ENCODE measurements at places on chromosomes 12 and 14.

DNA sequence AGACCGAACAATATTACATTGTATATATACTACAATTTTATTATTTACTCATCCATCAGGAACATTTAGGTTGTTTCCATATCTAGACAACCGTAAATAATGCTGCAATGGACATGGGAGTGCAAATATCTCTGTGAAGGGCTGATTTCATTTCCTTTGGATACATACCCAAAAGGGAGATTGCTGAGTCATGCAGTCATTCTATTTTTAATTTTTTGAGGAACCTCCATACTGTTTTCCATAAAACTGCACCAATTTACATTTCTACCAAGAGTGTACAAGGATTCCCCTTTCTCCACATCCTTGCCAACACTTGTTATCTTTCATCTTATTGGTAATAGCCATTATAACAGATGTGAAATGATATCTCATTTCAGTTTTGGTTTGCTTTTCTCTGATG is 84.7 kb downstream of the SLC41A2 start:
- DNase-seq: no peak

GRCh38 chr14:70096866-70097265 is 91.9 kb downstream of the SLC8A3 start:
- DNase-seq: no peak

DNA sequence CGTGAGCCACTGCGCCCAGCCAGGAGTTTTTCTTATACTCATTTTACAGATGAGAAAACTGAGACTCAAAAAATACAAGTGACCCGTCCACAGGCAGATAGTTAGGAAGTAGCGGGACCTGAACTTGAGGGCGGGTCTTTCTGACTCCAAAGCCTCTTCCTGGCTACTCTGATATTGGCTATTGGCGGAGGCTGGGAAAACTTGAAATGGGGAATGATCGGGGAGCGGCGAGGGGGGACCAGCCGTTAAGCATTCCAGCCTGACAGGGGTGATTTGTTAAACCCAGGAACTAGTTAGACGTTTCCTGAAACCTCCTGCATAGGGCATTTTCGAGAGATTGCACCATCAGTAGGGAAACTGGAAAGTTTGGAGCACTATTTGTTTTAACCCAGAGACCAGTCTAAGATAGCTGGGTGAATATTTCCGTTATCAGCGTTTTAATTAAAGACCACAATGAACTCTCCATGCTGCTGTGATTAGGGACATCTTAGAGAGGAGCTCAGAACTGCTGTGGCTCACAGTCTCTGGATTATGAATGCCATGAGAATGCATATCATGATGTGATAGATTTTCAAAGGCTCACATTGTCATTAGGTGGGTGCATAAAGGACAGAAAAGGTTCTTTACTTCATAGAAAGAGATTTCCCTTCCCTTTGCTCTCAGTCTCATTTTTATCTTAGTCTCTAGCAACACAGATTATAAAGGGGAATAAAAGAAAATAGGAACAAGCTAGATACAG is 2.5 kb downstream of the NR1H4 start:
- DNase-seq: no peak

DNA sequence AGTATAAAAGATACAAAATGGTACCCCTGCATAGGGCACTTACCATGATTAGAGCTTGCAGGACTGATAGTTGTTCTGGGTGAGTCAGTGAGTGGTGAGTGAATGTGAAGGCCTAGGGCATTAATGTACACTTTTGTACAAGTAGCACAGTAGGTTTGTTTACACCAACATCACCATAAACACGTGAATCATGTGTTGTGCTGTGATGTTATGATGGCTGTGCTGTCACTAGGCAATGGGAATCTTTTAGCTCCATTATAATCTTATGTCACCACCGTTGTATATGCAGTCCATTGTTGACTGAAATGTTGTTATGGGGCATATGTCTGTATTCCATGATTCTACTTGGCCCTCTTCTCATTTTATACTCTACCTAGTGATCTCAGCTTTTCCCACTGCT is 11.8 kb downstream of the NUBPL start:
- DNase-seq: no peak

- DNase-seq: no peak
Observed at GRCh38 chr14:100898935-100899883, 4.3 kb downstream of the RTL1 start.

DNA sequence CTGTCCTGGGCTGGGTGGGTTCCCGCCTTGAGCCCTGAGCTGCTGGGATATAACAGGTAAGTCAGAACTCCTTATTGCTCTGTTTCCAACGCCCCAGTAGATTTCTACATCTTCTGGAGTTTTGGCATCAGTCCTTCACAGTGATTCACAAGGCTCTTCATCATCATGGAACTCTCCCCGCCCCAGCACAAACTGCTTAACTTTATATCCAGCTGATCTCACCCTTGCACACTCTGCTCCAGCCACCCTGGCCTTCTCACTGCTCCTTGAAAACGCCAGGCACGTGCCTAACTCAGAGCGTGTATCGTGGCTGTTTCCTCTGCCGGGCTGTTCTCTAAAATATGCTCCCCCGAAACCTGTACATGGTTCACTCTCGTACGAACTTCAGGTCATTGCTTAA is 264.9 kb downstream of the NOVA1 start:
- no peak for DNase-seq

GRCh38 chr12:38155526-38156496 is 160.8 kb upstream of the ALG10B start:
- DNase-seq: no peak

DNA sequence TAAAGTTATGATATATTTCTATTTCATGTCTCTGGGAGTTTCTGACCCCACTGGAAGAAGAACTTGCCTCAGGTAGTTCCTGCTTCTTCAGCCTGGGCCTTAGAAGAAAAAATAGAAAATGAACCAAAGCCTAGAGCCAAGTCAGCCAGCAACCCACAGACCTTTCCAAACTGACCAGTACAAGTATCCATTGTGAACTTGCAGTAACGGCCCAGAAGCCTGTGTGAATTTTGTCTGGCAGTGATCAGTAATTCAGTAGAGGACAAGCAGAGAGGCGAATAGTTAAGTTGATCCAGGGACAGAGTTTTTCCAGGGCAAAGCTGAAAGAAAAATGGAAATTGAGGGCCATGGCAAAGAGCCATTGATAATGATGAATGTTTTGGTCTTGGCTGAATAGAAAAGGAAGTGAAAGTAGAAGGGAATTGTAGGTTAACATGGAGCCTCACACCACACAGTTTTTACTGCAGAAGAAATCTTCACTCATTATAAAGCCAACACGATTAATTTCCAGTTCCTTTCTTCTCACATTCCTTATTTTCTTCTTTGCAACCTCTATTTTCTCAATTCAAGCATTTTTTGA is 311.8 kb downstream of the BTG1 start:
- no peak for DNase-seq

DNA sequence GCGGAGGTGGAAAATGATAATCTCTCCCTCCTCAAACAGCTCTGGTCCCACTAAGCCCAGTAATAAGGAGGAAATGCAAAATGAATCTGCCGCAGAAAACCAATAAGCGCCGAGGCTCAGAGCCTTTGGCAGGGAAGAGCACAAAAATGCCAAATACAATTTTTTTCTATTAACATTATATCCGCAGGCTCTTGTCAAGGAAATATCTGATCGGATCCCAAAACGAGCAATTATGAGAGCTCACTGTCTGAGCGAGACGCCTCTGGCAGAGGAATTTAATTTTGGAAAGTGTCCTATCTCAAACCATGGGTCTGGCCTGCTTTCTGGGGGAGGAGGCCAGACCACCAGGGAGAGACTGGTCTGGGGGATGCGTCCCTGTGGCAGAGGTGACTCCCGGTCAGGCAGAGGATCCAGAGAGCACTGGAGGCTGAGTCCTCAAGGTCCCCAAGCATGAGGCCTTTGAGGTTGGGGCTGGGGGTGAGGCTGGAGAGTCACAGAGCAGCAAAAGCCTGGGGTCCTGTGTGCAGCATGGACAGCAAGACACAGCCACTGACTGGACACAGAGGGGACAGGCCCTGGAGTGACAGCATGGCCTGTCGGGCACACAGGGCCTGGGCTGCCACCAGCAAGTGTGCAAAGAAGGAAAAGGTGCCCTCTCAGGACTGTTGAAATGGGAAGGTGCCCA is 342.8 kb upstream of the SFSWAP start:
- DNase-seq: no peak

- no peak for DNase-seq
Observed at GRCh38 chr12:107319533-107320032, 226.2 kb upstream of the CRY1 start.

DNA sequence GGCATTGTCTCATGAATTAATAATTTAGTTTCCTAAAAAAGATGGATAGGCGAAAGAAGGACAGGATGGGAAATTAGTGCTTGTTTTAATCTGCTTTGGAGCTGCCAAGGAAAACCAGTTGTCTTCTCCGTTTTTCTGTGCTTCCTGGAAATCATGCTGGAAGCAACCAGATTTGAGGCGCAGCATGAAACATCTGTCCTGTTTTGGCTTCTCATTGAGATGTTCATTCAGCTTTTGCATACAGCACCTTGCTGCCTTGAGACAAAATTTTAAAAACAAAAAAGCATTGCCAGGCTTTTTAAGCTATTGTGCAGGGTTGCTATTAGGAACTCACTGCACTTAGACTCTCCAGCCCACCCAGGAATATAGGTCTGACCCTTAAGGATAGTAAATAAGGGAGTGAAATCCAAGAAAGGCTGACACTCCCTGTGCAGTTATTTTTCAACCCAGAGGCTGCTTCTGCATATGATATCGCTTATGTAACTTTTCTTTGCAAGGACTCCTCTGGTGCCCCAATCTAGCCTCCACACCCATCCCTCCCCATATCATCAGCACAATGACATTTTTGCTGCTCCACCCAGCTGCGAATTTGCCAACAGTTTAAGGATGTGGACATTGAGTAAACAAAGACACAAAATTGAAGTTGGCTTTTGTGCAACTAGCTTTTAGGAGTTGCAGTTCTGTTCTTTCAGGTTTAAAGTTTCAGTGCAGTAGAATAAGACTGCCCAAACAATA is 46.9 kb upstream of the MDM1 start:
- DNase-seq: no peak

DNA sequence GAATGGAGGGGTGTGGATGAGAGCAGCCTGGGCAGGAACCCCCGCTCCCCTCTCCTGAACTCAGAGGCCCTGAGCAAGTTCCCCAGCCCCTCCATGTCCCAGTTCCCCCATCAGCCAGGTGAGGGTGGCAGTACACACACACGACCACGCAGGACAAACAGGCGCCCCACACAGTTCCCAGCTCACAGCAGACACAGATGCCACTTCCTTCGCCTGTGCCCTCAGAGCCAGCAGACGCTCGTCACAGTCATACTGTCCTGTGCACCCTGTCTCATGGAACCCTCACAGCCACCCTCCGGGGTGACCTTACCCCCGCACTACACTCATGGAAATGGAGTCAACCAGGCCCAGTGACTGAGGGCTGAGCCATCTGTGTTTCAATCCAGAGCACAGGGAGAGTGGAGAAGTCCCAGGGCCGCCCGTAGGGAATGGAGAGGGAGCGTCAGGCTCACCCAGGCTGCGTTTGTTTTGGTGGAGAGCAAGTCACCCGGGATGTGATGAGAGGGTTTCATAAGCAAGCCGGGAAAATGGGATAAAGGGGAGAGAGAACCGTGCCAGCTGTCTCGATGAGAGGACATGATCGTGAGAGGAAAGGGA is 47.5 kb upstream of the DYNC1H1 start:
- DNase-seq: no peak

GRCh38 chr14:45786266-45786665 is 533.3 kb upstream of the MIS18BP1 start:
- DNase-seq: no peak

GRCh38 chr12:131387281-131388163 is 323.4 kb upstream of the SFSWAP start:
- no peak for DNase-seq

GRCh38 chr14:37591311-37591940 is 3.6 kb downstream of the FOXA1 start:
- no peak for DNase-seq

DNA sequence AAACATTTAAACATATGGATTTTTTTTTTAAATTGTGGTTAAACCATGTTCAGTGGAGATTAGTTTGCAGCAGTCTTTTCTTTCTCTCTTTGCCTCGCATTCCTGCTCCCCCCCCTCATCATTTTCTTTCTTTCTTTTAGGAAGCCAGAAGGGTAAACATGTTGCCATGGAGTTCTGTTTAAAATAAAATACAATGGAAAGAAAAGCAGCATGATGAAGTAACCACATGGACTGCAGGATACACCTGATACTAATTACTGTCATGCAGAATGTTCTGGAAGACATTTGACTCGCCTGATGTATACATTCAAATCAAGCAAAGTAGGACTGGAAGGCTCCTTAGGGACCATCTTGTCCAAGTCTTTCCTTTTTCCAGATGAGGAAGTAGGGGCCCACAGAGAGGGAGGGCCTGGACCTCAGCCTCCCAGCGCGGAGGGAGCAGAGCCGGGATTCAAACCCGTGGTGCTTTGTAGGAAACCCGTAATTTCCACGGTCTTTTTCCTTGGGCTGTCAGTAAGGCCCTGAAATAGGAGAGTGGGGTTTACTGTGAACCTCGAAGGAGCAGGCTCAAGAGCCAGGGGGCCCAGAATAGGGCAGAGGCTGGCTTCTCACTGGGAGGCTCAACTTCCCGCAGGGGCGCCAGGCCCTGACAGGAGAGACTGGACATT is 2.4 kb upstream of the MEG3 start:
- no peak for DNase-seq

GRCh38 chr12:99558109-99558508 is 89.4 kb upstream of the GARIN6 start:
- no peak for DNase-seq

GRCh38 chr14:65335411-65335947 is 77.1 kb upstream of the FUT8 start:
- no peak for DNase-seq

DNA sequence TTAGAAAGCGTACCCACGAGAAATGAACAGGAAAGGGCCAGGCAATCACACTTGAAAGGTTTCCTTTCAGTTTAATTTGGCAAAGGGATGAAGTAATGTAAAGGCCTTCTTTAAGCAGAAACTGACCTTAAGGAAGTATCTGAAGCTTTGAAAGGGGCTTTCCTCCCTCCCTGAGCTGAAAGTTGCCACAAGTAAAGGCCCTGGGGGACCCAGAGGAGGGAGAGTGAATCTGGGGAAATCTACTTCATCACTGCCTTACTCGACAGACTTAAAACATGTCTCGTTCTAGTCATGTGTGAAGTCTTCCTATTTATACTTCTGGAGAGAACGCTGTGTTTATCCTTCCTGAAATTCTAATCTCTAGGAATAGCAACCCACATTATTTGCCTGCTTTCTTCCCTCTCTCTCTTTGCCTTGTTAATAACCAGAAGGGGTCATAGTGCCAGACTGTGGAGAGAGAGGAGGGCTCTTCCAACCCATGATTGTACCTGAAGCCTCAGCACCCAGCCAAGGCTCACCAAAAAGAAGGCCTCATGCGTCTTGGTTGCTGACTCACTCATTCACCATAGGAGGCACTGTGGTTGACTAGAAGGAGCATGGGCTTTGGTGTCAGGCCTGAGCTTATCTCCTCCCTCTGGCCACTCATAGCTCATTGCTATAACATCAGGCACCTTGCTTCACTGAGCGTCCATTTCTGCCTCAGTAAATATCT is 10.2 kb upstream of the GPX2 start:
- no peak for DNase-seq

- DNase-seq: no peak
Observed at GRCh38 chr12:47068539-47068938, 10.9 kb upstream of the PCED1B start.

GRCh38 chr12:108822497-108823205 is 34.7 kb downstream of the SSH1 start:
- no peak for DNase-seq

GRCh38 chr14:42860371-42860770 is 1253.7 kb downstream of the LRFN5 start:
- no peak for DNase-seq

- DNase-seq: no peak
Observed at GRCh38 chr12:90064852-90065801, 356.5 kb upstream of the ATP2B1 start.

GRCh38 chr12:55744340-55745030 is 1.6 kb downstream of the GDF11 start:
- DNase-seq: no peak

Measured in cortex of kidney (tissue), 1 donor.